Activated CD4-positive, CD25-positive, alpha-beta regulatory T cell treated with anti-CD3 and anti-CD28 coated beads, Interleukin-2, amount 50 U/mL, for 16 hours (primary cell): ENCODE measurements at places on chromosomes 7 and 10.

- DNase-seq: no peak
These were observed 2.9 kb upstream of the ZNF467 start for GRCh38 chr7:149776289-149776688.

GRCh38 chr10:69362471-69362954 is 54.2 kb downstream of the TACR2 start:
- DNase-seq: no peak

- DNase-seq: no peak
These were observed 64.6 kb upstream of the MACROH2A2 start for GRCh38 chr10:69988094-69988493.

GRCh38 chr7:157660971-157661610 is 324.3 kb downstream of the DNAJB6 start:
- DNase-seq: no peak

DNA sequence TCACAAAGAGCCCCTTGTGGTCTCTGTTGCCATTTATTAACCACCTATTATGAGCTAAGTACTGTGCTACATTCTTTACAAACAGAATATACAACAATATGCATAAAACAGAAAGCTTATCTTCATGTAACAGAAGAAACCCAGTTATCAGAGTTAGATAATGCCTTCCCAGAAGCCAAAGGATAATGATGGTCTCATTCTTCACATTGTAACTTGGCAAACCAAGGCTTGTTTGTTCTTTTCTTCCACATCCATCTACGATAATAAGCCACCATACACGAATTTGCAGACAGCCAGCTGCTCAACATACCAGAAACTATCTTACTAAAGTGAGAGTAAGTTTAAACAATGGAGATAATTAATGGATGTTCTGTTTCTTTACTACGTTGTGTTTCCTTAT is 127.6 kb downstream of the NEBL start:
- DNase-seq: no peak

- no peak for DNase-seq
These were observed 60.6 kb upstream of the LOXL4 start for GRCh38 chr10:98328640-98329039.

- DNase-seq: no peak
These were observed 37.4 kb upstream of the ITGB8 start for GRCh38 chr7:20293336-20293735.

GRCh38 chr7:82740246-82740848 is 296.8 kb upstream of the CACNA2D1 start:
- no peak for DNase-seq
